Activated T-cell treated with anti-CD3 and anti-CD28 coated beads for 48 hours (primary cell): ENCODE measurements at places on chromosomes 1 and 21.

DNA sequence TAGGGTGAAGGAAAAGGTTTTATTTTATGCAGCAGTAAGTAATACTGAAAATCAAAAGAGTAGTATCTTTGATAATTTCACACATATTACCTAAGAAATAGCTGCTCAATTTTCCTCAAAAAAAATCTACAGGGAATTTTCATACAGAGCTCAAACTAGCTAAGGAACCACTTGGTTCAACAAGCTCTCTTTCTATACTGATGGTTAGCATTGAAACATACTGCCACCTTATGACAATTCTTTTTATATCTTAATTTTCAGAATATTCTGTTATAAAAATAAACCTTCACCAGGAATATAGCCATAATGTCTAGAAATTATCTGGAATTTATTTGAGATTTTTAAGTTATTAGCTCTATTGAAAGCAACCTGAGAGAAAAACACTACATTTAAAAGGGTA is 142.1 kb downstream of the DPYD start:
- DNase-seq, result no peak

DNA sequence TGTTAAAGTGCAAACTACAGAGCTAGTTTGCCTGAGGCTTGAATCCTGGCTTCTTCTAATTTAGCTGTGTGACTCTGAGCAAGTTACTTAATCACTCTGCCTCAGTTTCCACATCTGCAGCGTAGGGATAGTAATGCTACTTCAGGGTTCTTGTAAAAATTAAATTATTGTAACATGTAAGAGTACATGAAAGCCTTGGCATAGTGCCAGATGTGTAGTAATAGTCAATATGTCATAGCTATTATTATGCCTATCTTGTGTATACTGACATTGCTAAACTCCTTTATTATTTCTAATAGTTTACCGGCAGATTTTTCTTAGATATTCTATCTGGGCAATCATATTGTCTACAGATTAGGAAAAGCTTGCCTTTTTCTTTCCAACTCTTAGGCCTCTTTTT is 6.8 kb upstream of the TADA1 start:
- DNase-seq, result no peak

GRCh38 chr1:213585402-213585801 is 402.4 kb upstream of the PROX1 start:
- no peak for DNase-seq

DNA sequence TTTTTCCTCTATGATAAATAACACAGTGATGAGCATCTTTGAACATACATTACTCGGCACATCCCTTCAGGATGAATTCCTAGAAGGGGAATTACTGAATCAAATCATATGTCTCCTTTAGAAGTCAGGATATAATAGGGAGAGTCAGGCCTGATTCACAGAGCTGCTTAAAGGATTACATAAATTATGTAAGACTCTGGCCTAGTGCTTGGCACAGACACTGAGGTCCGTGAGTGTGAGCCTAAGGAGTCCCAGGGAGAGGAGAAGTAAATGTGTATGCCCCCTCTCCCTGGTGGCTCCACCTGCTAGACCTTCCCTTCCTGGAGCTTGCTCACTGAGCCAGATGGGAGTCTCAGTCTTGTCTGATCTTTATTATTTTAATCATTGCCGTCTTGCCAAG is 8.6 kb upstream of the FOXE3 start:
- no peak for DNase-seq

GRCh38 chr1:18340787-18341186 is 139.9 kb upstream of the KLHDC7A start:
- no peak for DNase-seq
